Muscle of arm (tissue), 14 donors: ENCODE measurements at places on chromosomes 16 and 17.

GRCh38 chr17:4728124-4728523 lies 3.1 kb upstream of the MED11 start:
- DNase-seq = no peak

DNA sequence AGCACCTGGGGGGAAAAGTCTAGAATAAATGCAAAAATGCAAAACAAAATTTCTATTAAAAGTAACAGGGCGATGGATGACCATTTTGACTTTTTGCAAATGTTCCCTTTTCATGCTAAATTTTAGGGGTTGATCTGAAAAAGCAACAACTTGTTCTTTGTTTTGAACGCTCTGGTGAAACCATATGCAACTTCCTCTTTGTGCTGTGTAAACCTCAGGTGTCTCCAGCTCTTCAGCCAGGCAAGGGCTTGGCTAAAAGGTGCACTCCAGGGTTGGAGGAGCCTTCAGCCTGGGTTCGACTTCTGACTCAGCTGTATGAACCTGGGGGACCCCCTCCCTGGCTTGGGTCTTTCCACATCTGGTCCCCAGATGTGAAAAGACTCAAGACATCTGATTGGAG lies 9.5 kb downstream of the IRF8 start:
- DNase-seq = no peak

GRCh38 chr16:75599452-75600277 lies 23.4 kb downstream of the ADAT1 start:
- DNase-seq = no peak

DNA sequence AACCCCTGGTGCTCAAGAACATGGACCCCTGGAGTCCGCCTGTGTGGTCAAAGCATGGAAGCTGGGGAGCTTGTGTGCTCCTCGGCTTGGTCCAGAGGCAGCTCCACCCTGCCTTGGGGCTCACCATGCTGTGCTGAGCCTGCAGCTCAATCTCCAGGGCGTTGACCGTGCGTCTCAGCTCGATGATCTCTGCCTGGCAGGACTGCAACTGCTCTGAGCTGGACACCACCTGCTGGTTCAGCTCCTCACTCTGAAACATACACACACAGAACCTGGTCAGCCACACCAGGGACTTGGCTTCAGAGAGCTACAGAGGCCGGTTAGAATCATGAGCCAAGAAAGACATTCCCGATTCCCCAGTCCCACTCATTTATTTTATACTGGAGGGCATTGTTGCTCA lies 2.7 kb downstream of the KRT35 start:
- no peak for DNase-seq

- DNase-seq = no peak
These were observed 1.0 kb upstream of the ENDOV start for GRCh38 chr17:80413771-80414507.

DNA sequence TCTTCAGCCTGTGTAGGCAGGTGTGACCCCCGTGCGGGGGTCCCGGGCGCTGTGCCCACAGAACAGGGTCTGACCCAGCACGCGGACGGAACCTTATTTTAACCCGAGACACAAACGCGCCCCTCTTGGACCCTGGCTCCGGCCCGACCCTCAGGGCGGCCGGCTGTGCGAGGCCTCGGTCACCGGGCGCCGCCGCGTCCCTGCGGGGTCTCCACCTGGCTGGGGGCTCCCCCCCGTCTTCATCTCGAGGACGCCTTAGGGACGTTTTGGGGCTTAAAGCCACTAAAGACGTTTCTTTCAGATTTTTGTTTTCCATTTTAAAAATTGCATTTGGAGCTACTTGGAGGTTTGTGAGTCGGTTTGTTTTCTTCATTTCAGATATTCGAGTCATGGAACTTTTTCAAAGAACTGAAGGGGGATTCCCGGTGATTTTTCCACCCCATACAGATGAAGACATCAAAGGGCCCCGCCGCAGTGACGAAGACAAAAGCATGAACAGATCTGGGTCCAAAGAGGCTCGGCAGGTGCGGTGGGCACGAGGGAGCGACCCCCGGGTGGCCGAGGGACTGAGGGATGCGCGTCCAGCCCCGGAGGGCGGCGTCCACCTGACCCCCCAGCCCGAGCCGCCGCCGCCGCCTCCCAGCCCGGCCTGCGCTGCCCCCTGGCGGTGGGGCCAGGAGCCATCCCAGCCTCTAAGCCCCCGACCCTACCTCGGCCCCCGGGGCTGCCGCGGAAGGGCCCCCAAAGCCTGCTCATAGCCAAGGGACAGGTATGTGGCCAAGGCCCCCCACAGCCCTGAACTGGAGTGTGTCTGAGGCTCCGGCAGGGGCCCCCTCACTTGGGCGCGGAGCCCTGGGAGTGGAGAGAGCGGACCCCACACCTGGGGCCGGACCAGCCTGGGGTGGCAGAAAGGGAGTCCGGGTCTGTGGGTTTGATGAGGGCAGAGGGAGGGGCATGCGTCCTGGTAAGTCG lies 3.8 kb upstream of the CD7 start:
- no peak for DNase-seq

- no peak for DNase-seq
These were observed 245.2 kb downstream of the SEC14L1 start for GRCh38 chr17:77385750-77386501.

GRCh38 chr16:67941469-67942199 lies 2.3 kb downstream of the LCAT start:
- DNase-seq = no peak

DNA sequence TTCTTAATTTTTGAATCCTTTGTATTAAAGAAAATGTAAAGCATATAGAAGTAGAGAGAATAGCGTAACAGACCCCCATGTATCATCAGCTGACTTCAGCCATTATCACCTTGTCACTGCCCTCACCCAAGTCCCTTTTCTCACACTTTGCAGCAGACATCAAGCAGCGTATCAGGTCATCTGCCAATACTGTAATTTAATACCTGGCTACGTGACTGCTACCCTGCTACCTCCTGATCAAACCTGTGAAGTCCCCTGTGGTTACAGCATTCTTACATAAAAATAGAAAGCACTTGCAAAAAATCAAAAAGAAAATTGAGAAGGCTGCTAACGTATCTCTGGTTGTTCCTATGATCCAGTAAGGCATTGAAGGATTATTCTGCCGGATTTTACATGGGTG lies 96.4 kb downstream of the PLCG2 start:
- DNase-seq = no peak

DNA sequence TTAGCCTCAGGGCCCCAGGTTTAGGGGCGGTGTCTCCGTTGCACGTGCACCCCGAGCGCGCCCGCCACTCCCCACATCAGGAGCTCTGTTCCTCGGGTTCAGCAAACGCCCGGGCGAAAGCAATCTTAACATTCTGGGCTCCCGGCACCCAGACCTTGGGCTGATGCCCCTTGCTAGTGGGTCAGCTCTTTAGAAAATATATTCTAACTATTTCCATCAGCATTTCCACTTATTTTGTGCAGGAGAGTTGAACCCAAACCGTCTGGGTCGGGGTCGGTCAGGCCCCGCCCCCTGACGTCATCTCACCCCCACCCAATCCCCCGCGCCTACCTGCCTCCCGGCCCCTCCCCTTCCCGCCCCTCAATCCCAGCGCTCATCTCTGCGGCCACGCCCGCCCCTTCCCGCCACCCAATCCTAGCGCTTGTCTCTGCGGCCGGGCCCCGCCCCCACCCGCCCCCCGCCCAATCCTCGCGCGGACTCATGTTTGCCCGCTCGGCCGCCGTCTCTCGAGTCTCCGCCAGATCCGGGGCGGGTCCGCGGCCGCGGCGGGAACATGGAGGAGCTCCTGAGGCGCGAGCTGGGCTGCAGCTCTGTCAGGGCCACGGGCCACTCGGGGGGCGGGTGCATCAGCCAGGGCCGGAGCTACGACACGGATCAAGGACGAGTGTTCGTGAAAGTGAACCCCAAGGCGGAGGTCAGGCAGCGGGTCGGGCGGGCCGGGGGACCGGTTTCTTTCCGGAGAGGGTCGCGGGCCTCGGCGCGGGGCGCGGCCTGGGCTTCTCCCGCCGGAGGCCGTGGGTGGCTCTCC lies at the start of gene FN3KRP:
Gene FN3KRP, plus strand, starts transcription at position 504 of the 808 bp plus-strand sequence. Its CDS starts 50 bp downstream, at position 554.
- peak; percentile 95 for DNase-seq

DNA sequence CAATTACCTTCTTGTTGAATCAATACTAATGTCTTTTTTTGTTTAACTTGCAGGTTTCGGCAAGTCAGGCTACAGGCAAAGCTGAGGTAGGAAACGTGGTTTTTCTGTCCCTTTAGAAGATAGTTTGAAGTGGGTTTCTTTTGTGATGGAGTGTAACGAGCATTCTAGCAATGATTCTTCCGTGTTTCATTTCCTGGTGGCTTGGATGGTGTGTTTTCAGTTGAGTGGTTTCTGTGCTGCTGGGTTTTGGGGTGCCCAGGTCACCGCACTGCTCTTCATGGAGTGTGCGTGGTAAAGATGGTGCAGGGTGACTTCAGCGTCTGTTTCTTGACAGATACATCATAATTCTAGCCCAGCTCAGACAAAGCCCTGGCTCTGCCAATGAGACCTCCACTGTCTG lies 769.7 kb upstream of the EEF2KMT start:
- no peak for DNase-seq

GRCh38 chr16:57976331-57976796 lies 5.4 kb upstream of the CNGB1 start:
- DNase-seq = no peak

DNA sequence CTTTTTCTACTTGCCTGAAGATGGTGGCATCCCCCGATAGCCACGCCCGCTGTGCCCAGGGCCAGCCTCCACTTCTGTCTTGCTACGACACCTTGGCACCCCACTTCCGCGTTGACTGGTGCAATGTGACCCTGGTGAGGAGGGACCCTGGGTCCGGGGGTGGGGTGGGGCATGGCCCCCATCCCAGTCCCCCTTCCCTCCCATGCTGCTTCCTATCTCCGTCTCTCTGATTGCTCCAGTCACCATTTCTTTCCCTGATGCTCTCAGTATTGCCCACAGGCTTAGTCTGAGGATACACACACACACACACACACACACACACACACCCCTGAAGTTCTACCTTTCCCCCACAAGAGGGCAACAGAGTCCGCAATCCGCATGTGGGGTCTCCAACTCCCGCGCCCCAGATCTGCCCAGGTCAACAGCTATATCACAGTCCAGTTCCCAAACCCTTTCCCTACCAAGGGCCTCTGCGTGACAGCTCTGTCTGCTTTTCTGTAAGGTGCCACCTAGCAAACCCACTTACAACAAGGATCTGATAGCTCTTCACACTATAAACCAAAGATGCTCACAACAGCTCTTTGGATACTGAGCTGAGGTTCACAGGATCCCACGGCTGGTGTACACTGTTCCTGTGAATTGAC lies 3.4 kb downstream of the SGCA start:
- DNase-seq = no peak

- DNase-seq = no peak
These were observed 40.0 kb downstream of the SEC14L1 start for GRCh38 chr17:77180503-77181357.

DNA sequence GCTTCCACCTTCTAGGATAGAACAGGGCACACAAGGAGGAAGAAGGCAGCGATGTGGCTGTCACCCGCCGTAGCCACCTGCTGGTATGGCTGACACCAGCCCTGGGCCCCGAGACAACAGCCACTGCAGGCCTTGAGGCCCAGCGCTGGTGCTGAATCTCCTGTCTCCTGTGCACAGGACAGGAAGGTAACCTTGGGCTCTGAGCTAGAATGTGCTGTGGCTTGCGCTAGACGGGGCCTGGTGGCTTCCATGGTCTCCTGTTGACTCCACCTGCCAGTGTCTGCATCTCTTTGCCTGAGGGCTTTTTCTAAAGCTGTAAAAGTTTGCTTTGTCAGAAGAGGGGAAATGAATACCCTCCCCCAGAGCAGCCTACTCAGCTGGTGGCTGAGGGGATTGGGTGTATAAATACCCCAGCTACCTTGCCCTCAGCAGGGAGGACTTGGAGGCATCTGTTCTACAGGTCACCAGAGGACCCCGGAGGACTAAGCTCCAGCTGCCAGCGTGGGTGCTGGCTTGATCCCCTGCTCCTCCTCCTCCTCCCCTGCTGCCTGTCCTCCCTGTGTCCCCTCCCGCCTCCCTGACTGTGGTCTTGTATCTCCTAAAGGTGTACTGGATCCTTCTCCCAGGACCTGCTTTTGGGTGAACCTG lies 76.1 kb upstream of the SDK2 start:
- no peak for DNase-seq

GRCh38 chr17:2688351-2689342 lies 22.9 kb downstream of the CLUH start:
- no peak for DNase-seq

DNA sequence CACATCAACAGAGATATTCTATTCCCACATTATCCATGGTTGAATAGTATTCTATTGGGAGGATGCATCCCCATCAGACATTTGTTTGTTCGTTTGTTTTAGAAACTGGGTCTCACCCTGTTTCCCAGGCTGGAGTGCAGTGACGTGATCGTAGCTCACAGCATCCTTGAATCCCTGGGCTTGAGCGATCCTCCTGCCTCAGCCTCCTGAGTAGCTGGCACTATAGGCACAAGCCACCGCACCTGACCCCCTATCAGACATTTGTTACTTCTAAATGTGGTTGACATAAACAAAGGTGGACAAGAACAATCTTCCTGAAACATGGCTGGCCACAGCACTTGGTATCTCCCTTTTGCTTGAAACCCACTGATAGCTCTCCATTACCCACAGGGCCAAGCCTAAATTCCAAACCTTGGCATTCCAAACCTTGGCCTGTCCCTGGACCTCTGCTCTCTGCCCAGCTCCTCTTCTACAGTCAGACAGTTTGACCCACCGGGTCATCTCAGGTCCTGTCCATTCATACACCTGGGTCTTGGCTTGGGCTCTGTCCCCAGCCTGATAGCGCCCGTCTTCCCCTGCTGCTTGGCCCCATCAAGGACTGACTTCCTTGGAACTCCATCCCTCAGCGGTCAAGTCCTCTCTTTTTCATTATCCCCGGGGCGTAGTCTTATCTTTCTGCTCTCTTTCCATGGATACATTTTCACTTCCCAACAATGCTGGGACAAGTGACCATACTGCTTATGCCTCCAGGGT lies 1.5 kb upstream of the PRR29 start:
- DNase-seq = no peak

DNA sequence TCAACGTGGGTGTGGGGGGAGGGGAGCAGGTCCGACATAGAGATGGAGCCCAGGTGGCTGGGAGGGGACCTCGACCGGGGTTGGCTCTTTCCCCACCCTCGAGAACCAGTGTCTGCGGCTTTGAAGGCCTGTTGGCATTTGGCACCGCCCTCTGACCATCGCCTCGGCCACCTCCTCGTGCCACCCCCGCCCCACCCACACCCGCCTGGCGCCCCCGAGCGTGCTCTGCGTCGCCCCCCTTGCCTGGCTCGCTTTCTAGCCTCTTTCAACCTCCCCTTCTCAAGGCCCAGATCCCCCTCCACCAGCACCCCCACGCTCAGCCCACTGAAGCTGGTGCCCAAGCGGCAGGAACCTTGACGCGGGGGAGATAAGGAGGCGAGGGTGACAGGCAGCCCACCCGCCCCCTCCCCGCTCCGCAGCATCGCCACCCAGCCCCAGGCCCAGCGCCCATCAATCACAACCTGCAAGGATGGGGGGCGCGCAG lies 619 bp downstream of the CACNB1 start:
- no peak for DNase-seq

- no peak for DNase-seq
These were observed 6.0 kb downstream of the CAPNS2 start for GRCh38 chr16:55572439-55572838.

GRCh38 chr16:11946433-11946832 lies 4.6 kb upstream of the NPIPB2 start:
- no peak for DNase-seq

- DNase-seq = no peak
These were observed 27.8 kb downstream of the MARCHF10 start for GRCh38 chr17:62780269-62780668.
